Activated CD4-positive, alpha-beta T cell treated with anti-CD3 and anti-CD28 coated beads, Interleukin-2, amount 10 ng/mL, durations not matched to agents 7 days and 5 days (primary cell): ENCODE measurements at places on chromosomes 5 and 9.
A peak's percentile ranks its signal among the peaks of the same experiment; 100 is the strongest.

DNA sequence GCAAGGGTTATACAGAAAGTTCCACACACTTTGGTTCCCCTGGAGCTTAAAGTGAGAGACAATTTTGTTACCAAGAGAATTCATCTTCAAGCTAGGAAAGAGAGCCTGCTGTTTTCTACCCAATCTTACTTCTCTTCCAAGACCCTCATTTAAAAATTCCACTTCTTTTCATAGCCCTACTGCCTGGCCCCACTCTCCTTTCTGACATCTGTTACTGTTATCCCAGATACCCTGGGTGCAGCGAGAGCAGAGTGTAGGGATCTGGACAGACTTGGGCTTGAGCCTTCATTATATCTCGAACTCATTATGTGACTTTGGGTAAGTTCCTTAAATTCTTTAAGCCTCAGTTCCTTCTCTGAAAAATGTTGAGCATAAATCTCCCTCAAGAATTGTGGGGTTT is 263.1 kb downstream of the ASTN2 start:
- no peak for DNase-seq

GRCh38 chr5:178108446-178108845 is 4.9 kb upstream of the N4BP3 start:
- no peak for DNase-seq

DNA sequence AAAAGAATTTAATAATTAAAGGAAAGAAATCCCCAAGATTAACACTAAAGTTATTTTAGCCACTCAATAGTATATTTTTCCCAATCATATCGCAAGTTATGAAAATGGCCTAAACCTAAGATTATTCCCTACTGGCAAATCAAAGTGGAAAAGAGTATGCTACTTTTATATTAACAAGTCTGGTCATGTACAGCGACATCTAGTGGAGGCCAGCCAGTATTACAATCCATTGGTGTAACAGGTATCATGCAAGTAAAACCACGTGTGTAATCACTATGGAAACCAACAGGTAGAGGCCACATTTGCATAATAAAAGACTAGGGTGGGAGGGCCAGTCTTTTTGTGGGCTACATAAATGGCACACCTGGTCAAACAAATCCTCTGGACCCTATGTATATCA is 976.4 kb upstream of the CDH9 start:
- DNase-seq: no peak

DNA sequence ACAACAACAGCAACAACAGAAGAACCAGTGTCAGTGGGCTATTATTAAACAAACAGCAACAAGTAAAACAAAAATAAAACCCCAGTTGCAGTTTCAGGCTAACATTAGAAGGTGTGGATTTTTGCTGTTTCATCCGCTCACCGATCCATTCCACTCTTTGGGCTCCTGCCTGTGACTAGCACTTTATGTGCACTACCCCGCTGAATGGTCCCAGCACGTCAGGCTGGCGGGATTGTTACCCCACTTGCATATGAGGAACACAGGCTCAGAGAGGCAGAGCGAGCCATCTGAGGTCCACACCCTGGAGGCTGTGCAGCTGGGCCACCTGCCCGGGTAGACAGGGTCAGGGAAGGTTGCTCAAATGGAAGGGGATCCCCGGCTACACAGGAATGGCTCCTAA is 26.0 kb downstream of the NSG2 start:
- DNase-seq: no peak

GRCh38 chr5:56279291-56279690 is 46.2 kb upstream of the ANKRD55 start:
- no peak for DNase-seq

GRCh38 chr9:33524306-33524947 is 376 bp downstream of the ANKRD18B start:
- DNase-seq: peak; percentile 12

- DNase-seq: no peak
These were observed 336.2 kb upstream of the PDE4D start for GRCh38 chr5:60229691-60230185.

DNA sequence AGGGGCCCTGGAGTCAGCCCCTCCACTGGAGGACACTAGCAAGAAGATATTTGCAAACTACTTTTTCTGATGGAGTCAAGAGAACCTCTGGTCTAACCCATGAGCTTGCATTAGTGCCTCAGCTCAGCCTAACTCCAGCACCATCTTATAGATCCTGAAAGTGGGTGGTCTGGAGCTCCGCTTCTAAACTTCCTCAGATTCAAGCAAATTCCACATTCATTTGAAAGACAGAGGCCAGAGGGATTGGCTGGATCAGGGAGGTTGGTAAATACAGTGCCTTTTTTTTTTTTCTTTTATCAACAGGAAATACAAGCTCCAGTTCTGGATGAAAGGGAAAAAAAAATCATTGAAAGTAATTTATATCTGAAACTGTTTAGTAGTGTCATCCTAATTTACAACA is 99.9 kb downstream of the ENC1 start:
- DNase-seq: no peak

DNA sequence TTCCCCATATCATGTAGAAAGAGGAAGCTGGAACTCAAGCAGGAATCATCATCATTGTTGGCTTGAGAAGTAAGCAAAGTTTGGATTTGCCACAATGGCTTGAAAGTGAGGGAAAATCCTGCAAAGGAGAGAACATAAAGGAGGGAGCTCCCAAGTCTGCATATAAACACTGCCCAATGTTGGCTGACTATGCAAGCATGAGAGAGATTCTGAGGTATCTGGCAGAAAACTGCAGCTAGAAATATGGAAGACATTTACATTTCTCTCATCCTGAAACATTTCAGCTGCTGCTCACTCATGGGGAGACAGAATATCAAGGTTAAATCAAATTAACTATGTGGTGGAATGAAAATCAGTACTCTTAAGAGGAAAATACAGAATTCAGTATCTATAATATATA is 415.6 kb upstream of the TNC start:
- no peak for DNase-seq

DNA sequence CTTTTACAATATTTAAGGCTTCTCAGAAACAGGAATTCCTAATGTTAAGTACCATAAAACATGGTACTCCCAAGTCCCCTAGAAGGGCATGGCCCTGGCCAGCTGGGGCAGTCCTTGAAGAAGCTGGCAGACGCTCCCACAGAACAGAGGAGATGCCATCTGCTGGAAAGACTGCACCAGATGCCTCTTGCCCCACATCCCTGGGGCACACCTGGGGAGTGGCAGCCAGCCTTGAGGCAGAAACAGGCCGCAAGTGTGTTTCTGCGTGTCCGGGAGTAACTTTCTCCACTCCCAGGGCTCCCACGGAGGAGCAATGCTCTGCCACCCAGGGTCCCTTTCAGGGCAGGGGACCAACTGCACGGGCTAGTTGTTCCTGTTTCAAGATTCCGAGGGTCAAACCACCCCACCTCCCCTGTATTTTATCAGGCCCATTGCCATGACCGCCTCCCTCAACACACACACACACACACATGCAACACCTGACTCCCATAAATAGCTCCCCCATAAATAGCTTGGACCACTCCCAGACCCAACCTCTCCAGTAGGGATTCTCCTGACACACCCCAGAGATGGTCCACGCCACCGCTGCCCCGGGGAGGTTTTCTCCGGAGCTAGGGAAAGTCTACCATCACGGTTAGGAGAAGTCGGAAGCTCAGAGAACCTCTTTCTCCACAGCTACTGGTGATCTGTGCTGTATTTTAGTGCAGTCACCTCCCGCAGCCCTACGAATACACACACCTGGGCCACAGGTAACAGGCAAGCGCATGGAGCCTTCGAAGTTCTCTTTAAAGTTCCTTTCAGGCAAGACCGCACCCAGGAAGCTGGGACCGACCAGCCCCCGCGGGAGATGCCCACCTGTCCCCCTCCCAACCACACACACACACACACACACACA is 1.5 kb downstream of the SPOCK1 start:
- no peak for DNase-seq

GRCh38 chr9:35907711-35908503 is 1.4 kb upstream of the SPAAR start:
- no peak for DNase-seq

DNA sequence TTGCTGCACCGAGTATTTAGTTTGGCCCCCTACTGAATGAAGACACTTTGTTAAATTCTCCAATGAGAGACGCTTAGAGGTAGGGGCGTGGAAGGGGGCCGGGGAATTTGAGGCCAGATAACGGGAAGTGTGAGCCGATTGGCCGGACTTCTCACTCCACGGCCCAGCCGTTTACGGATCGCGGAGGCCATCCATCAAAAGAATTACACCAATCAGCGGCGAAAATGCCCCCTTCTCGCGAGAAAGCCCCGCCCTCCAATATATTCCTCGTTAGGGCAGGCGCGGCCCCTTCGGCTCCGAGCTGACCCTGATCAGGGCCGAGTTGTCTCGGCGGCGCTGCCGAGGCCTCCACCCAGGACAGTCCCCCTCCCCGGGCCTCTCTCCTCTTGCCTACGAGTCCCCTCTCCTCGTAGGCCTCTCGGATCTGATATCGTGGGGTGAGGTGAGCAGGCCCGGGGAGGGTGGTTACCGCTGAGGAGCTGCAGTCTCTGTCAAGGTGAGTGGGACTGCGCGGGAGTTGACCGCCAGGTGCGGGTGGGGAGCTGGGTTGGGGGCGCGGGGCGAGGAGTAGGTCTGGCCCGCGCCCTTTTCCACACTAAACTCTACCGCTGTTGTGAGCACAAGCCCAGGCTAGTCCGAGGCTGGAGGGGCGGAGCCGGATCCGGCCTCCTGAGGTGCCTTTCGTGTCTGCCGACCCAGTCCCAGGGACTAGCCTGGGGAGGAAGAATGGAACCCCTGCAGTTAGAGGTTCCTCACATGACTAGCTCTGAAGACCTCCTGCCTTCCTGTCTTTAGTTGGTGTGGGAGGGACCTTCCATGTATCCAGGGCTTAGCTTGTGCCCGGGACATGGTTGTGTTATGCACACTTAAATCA is at the start of gene CCNG1:
TSS of gene CCNG1 (plus strand) at position 287 of the 874 bp plus-strand sequence. CDS start 1,662 bp downstream, outside the sequence.
- DNase-seq: peak; percentile 94

DNA sequence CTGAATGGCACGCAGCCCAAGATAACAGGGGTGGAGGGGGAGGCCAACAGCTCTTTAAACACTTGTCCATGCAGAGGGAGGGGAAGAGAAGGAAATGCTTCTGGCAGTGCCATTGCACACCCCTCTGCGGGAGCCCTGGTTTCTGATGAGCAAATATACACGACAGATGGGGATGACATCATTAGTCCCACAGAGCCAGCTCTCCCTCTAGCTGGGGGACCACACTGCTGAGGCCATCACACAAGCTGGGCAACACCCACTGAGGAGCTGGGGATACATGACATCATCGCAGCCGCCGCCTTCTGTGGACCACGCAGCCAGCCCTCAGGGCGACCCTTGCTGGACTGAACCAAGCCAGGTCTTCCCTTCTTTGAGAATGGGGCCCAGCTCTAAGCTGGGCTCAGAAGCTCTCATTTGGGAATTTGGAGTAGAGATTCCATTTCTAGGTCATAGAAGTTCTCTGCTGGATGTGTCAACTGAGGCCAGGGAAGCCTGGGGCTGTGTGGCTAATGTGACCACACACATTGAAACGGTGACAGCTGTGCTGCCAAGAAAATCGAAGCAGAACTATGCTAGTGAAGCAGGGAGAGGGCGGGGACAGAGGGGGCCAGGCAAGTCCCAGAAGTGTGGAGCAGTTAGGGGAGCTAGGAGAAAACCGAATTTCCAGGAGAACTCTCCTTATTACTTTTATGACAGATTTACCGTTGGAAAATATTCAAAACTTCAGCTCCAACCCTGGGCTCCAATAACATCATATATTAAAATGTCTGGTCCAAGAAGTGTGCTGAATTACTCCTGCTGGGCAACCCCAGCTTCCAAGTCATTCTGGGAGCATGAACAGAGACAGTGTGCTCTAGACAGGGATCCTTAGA is 79.5 kb downstream of the PRRT1B start:
- DNase-seq: no peak

GRCh38 chr5:72244862-72245371 is 75.1 kb downstream of the MRPS27 start:
- DNase-seq: no peak

GRCh38 chr5:64869419-64869818 is 100.7 kb downstream of the CWC27 start:
- no peak for DNase-seq

- no peak for DNase-seq
These were observed 222.5 kb upstream of the TAS2R1 start for GRCh38 chr5:9852671-9853070.

- DNase-seq: no peak
These were observed 10.6 kb upstream of the SLC44A1 start for GRCh38 chr9:105233873-105234272.

- no peak for DNase-seq
These were observed 4.7 kb downstream of the MAN2A1 start for GRCh38 chr5:109694451-109694891.

DNA sequence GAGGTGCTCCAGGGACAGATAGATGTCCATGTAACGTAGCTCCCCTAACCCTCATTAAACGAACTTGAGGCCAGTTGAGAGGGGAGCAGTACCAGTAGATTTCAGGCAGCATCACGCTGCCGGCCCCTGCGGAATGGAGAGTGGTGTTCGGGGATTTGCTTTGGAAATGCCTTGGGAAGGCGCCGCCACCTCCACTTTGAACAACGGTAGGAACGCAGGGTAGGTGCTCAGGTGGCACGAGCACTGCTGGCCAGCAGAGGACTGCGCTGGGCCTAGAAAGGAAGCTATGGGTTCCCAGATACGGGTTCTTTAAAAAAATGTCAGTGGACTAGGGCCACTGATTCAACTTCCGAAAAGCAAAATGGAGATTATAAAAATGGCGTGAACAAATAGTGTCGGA is 271.8 kb downstream of the FANCC start:
- no peak for DNase-seq

GRCh38 chr5:132387640-132388117 is 18.2 kb downstream of the SLC22A5 start:
- DNase-seq: no peak

DNA sequence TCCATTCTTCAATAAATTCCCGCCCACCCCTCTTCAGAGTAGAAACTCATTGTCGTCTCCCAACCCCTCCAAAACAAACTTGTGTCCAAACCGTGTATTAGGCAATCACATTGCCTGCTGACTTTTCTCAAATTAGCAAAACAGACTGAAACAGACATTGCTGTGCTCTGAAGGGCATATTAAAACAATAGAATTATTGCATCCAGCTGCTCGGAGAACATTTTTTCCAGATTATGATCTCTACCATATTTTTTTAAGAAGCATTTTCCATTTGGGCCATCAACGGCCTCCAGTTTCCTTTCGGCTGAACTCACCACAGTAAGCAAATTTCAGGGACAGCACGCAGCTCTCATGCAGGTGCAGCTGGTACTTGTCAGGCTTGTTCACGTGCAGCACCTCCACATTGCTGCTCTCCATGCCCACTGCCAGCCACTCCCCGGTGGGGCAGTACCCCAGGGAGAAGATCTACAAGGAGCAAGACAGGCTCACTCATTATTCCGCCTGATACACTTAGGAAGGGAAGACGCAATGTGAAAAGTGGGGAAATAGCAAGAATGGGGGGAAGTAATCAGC is 104.1 kb downstream of the TLE1 start:
- no peak for DNase-seq
